ENCODE measurements at places on chromosomes 12 and 14.

DNA sequence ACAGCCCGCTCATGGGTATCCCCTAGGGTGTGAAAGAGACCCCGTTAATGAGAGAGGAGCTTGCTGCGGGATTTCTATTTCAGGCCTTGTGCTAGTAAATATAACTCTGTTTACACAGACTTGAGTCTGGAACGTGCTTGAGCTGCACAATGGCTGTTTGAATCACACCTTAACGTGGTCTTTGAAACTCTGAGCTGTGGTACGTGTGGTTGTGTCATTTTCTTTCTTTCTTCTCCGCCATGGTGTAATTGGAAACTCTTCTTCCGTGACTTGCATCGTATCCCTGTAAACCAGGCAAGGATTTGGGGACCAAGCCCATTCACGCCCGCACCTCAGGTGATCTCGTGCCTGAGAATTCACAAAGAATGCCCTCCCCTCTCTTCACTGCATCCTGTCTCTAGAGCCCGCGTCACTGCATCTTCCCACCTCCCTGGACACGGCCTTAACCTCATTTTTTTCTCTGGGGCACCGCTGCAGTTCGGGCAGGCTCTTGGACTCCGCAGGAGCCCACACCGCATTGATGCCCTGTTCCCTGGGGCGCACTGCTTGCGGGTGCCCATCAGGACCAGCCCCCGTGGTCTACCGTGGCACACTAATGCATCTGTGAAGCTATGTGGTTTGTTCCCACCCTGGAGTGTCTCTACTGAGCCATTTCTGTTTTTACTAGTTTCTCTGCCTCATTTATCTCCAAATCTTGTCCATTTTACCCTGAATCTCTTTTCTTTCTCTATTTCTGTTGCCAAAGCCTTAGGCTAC lies 78.4 kb upstream of the PARP11 start:
- DNase-seq: no peak

GRCh38 chr12:3571724-3572123 lies 80.7 kb downstream of the PRMT8 start:
- DNase-seq: no peak

DNA sequence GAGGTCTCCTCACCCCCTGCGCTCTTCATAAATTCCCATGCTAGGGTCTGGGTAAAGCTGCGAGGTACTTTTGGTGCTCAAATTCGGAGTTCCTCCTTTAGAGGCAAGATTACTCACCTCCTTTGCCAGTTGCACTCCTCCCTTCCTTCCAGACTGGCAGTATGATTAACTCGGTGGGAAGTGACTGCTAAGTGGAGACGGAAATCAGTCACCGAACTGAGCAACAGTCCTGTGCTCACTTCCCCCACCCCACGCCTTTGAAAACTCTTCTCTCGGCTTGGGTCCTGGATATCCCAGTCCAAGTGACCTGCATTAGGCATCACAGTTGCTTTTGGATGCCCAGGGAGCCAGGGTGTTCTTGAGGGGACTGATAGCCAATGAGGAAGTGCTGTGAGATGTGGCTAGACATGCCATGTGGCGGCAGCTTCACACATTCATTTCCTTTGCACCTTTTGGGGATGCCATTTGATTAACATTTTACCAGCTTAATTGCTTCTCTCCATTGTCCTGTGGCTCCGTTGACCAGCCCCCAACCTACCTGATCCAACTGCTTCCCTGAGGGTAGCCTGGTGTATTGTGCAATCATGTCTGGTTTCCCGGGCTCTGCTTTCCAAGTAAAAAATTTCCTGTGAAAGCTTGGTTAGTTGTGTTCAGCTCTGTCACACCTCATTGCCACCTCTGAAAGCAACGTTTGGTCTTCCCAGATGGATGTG lies 840 bp downstream of the PNP start:
- peak; percentile 83 for DNase-seq

- DNase-seq: no peak
Observed at GRCh38 chr12:42162193-42162592, 17.5 kb upstream of the GXYLT1 start.

DNA sequence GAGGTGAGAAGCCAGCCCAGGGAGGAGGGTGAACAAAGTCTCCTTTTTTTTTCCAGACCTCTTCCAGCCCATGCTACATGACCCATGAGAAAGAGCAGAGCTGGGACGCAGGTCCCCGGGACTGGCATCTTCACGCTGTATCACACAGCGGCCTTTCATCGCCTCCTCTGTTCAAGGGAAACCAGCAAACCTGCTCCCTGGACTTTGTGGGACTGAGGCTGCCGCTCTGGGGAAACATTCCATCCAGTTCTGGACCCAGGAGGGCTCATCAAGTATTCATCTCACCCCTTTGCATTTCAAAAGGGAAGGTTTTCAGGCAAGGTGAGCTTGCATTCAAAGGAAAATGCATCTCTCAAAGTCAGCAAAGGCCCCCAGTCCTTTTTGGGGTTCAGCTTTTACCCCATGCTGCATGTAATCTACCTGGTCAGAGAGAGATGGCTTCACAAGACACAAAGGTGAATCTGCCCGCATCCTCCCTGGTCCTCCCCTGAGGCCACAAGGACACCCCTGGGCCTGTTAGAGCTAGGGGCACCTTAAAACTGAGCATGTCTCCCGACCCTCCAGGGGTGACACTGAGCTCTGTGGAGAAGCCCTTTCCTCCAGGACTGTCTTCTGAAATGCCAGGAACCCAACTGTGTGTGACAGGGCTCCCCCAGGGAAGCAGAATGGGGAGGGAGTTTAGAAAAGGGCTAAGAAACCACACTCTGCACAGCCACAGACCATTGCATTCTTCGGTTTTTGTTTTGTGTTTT lies 21.2 kb upstream of the MEG3 start:
- no peak for DNase-seq

GRCh38 chr12:131333136-131333535 lies 377.8 kb upstream of the SFSWAP start:
- DNase-seq: peak; percentile 42

DNA sequence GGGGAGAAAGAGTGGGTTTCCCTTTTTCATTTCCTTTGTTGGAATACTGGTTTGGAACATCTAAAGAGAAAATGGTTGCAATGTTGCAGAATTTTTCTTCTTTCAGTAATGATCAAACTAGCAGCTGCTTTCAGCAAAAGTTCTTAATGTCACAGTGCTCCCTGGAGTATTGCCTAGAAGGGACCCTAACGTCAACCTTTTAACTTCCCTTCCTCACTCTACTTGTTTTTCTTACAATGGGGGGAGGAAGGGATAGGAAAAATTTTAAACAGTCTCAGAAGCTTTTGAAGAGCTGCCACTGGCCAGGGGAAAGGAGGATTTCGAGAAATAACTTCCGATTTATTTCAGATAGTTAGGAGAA lies 521.8 kb downstream of the MED13L start:
- DNase-seq: no peak

DNA sequence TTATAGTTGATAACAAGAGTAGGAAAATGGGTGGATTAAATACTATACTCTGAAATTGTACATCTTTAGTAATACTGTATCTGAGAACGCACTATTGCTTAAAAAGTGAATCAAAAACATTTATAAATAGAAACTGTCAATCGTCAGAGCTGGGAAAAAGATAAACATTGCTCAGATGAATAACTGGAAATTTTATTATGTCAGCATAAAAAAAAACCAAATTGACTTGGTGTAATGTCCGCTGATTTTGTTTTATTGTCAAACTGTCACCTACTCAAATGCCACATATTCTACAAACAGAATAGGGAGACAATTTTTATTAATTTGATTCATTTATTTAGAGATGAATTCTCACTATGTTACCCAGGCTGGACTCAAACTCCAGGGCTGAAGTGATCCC lies 109.3 kb upstream of the TMTC1 start:
- no peak for DNase-seq

GRCh38 chr12:89787763-89788162 lies 79.1 kb upstream of the ATP2B1 start:
- no peak for DNase-seq

- DNase-seq: no peak
Observed at GRCh38 chr12:96015672-96016071, 19.5 kb upstream of the HAL start.

DNA sequence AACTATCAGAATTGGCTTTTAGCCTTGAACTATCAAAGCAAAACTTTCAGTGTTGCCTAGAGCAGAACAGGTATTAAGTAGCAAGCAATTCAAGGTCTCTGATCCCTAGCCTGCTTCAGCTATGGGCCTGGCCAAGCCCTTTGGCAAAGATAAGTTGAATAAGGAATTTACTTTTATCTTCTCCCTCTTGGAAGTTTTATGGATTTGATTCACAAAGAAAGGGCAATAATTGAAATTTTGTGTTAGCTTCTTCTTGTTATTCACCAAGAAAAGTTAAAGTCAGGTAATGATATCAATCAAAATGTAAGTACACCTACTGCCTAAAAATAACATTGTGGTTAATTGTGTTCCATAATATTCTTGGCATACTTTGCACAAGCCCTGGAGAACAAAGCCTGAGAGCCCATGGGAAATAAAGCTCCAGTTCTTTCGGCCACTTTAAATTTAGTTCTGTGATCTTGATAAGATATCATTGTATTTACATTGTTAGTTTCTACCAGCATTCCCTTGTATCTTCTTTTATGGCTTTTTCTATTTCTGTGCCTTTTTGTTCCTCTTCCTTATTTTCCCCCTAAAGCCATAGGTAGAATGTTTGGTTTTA lies 158.0 kb downstream of the RAD51B start:
- DNase-seq: no peak

GRCh38 chr12:96368233-96368632 lies 32.0 kb downstream of the CDK17 start:
- no peak for DNase-seq
